Vagina (tissue), 2 donors: ENCODE measurements at places on chromosomes 3 and 15. TPM values are rescaled to one million over a fixed set of nuclear protein-coding genes. Genes with fewer than 3 reads are reported as not detected.

Gene RBM6
- total RNA-seq: 71.5 TPM

Gene UCN2
- total RNA-seq: 5.2 TPM

Gene LYZL4
- total RNA-seq: not detected

- DNase-seq: no peak
Measured at GRCh38 chr15:74482661-74483060, 21.7 kb upstream of the UBL7 start.

- no peak for DNase-seq
Measured at GRCh38 chr3:72998466-72998865, 1.9 kb downstream of the PPP4R2 start.

GRCh38 chr15:77578641-77579372, 53.9 kb downstream of the LINGO1 start:
- DNase-seq: no peak

DNA sequence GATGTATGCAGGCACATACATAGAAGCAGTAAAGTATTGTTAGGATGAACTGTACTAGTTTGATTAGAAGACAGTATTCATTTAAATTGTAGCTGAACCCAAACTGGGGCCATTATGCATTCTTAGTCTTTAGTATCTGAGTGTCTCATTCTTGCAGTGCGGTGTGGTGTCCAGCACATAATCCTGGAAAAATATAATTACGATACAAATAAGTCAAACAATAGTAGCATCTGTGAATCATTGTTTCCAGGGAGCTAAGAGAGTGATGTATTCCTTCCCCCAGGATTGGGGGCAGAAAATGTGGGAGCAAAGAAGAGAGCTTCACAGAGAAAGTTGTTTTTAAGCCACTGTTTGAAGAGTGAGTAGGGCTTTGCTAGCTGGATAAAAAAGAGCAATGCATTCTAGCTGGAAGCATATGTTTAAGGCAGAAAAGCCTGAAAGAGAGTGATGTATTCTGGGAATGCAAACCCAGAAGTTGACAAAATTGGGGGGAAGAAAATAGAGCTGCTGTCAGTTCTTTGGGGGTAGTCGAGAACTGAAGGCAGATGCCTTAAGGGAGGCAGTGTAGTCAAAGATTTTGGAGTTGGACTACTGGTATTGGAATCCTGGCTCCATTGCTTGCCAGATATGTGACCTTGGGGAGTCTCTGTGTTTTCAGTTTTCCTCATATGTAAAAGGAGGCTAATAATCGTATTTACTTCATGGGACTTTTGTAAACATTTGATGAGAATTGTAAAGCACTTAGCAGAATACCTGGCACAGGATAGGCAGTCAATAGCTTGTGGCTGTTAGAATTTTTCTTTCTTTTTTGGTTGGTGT, 14.1 kb downstream of the SLMAP start:
- no peak for DNase-seq

GRCh38 chr3:108103886-108104797, 13.3 kb upstream of the CD47 start:
- DNase-seq: no peak

DNA sequence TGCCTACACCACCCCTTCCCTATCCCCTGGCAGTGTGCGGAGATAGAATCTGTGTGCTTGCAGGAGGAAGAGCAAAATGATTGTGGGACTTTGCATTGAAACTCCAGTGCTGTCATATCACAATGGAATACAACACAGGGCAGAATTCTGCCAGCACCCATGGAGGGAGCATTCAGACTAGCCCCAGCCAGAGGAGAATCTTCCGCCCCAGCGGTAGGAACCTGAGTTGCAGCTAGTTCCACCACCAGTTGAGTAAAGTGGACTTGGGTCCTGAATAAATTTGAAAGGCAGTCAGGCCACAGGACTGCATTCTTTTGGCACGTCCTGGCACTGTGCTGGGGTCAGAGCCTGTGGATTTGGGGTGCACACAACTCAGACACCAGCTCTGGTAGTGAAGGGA, 27.5 kb downstream of the NCBP2 start:
- no peak for DNase-seq
